Stromal cell of bone marrow (primary cell): ENCODE measurements at places on chromosomes 3 and 15.

GRCh38 chr3:65587650-65588439, 450.9 kb downstream of the MAGI1 start:
- no peak for DNase-seq

DNA sequence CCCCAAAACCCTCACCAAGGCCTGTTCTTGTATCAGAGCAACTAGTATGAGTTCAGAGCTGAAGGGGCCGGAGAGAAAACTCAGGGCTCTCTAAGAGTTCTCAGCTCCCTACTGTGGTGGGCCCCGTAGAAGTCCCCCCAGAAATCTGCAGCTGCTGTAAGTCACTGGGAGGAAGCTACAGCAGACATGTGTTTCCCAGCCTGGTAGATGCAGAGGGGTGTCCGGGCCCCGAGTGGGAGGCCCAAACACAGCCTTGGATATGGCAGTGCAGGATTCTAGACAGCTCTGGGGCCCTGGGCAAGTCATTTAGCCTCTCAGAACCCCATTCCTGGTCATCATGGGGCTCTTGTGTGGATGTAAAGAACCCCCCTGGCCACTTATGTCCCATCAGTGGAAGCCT, 39.2 kb upstream of the CSPG4 start:
- no peak for DNase-seq

DNA sequence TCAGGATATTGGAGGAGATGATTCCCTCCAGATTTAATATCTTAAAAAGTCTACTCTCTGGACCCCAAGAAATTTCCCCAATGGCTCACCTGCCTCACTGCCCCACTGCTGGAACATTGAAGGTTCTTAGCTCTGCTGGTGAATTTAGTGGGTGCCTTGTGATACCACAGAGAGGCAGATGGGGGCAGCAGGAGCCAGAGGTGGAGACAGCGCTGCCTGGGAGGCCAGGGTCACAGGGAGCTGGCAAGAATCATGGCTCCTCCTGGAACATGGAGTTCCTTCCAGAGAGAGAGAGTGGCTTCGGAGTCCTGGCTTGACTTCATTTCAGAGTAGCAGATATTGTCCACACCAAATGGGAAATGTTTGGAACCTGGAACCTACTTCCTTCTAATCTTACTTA, 263.5 kb upstream of the CFAP20DC start:
- no peak for DNase-seq

- DNase-seq = no peak
These were observed 17.4 kb upstream of the KCNMB2 start for GRCh38 chr3:178518660-178519396.

GRCh38 chr3:157239082-157239704, 79.2 kb upstream of the CCNL1 start:
- no peak for DNase-seq

GRCh38 chr3:183534249-183534648, 21.3 kb downstream of the KLHL6 start:
- no peak for DNase-seq

GRCh38 chr3:38149708-38150107, 11.2 kb downstream of the MYD88 start:
- DNase-seq = no peak

GRCh38 chr3:40677749-40678148, 153.0 kb downstream of the ZNF621 start:
- DNase-seq = no peak

DNA sequence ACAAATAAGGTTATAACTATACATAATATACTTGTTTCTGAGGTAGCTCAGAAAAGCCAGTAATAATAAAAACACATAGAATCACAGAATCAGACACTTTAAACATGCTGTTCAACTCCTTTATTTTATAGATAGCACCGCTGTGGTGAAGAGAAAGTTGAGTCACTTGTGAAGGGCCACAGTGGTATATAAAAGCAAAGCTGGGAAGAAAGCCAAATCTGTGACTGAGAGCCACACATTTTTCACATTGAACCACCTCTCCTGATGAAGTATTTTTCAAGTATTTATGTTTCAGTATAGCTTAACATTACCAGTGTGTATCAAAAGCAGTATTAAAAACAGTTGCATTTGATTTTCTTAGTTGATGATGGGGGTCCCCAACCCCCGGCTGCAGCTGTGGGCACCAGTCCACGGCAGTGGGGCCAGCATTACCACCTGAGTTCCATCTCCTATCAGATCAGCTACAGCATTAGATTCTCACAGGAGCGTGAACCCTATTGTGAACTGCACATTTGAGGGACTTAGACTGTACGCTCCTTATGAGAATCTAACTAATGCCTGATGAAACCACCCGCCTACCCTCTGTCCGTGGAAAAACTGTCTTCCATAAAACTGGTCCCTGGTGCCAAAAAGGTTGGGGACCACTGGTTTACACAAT, 46.2 kb downstream of the TBL1XR1 start:
- peak; percentile 53 for DNase-seq

DNA sequence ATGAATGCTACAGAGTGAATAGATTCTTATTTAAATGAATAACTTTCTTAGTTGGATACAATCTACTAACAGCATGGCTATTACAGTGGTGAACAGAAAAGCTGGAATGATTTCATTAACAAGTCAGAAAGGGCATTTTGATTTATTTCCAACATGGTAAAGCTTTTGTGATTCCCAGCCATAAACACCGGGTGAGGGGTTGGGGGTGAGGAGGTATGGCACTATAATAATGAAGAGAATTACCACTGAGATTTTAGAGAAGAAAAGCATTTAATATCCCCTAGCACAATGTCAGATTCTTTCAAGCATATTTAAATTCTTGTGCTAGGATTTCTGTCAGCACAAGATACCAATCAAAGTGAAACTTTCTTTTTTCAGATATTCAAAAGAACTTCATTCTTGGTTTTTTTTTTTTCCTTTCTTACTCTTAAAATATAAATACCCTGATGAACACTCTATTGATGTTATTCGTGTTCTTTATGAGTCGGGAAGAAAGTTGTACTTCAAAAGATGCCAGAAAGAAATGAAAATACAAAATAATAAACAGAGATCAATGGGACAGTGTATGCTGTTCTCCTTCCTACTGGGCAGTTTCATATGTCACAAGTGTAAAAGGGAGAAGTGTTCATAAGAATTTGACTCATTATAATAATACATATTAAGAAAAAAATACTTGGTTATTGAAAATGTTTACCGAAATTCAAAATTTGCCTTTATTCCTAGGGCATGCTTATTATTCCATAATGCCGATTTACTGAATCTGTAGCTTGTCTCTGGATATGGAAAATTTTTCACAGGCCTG, 522.8 kb downstream of the CADM2 start:
- DNase-seq = no peak

DNA sequence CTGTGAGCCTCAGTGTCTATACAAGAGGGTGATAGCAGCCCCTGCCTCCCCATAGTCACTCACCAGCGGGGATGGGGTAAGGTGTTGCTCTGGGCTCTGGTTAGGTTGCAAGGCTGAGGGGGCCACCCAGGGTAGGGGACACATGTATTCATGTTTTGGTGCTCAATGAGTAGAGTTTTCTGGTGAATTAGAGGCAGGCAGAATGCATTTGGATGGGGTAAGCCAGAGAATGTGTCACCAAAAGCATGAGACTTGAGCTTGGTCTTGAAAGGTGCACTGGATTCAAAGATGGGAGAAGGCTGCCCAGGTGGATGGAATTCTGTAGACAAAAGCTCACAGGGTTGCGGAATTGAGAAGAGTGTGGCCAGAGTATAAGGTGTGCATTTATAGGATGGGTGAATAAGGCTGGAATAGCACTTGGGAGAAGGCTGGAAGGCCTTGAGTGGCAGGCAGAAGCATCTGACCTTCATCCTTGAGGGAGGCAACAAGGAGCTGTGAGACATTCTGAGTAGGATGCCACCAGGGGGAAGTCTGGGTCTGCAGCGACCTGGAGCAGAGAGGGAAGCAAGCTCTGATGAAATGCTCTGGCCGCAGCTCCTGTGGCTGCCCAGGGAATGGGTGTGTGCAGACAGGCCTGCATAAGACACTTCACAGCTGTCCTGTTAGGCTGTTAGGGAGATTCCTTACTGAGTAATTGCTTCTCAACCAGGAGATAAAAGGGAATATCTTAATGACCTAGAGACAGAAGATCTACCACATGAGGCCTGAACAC, 149.6 kb downstream of the CHDH start:
- DNase-seq = no peak

DNA sequence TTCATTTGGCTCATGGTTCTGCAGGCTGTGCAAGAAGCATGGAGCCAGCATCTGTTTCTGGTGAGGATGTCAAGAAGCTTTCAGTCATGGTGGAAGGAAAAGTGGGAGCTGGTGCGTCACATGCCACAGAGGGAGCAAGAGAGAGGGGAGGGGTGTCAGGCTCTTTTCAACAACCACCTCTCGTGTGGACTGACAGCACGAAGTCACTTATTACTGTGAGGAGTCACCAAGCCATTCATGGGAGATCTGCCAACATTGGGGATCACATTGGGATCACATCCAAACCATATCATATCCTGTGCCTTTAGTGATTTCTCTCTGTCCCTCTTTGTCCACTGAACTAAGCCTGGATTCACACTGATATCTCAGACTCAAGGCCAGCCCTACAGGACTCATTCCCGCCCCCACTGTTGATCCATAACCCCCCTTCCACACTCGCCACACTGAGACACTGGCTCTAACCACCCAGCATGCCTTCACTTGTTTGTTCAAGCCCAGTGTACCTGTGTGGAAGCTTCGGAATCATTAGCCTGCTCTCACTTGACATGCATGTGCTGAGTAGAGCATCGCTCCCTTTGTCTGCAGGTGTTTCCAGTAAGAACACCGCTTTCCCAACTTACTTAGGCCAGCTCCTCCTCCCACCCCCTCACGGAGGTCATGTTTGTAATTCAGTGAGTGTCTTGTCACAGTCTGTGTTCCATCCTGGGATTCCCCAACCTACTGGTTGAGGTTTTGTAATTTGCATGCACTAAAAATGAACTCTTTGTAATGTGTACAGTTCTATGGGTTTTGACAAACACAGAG, 132.2 kb downstream of the KLF13 start:
- no peak for DNase-seq

- DNase-seq = no peak
These were observed 64.9 kb downstream of the PLSCR2 start for GRCh38 chr3:146404436-146404835.

GRCh38 chr3:168539909-168540308, 444.2 kb upstream of the GOLIM4 start:
- DNase-seq = no peak

DNA sequence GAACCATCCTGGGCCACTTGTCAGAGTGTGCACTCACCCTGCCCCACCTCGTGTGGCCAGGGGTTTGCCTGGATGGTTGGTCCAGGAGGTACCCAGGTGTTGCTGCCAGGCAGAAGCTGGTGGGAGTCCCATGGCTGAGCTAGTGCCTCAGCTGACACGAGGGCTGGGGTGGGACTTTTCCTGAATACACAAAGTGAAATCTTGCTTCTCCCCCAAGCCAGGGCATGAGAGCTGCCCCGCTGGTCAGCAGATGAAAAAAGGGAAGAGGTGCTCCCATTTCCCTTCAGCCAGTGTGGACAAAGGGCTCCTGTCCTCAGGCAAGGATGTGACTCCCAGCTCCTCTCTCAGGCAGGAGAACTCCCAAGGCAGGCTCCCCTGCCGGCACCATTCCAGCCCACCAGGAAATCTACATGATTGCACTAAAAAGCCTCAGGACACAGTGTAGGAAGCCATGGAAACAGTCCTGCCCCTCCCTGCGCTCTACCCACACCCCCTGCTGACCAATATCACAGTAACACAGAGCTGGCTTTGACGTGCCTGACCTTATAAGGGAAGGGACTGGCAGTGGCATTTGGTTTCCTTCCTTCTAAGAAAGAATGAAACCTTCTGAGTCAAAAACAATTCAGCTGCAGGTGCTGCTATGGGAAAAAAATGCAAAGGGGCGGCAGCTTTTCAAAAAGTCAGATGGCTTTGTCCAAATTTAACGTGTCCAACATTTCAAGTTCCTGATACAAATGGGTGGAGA, 33.9 kb downstream of the MYO5C start:
- DNase-seq = peak; percentile 53

DNA sequence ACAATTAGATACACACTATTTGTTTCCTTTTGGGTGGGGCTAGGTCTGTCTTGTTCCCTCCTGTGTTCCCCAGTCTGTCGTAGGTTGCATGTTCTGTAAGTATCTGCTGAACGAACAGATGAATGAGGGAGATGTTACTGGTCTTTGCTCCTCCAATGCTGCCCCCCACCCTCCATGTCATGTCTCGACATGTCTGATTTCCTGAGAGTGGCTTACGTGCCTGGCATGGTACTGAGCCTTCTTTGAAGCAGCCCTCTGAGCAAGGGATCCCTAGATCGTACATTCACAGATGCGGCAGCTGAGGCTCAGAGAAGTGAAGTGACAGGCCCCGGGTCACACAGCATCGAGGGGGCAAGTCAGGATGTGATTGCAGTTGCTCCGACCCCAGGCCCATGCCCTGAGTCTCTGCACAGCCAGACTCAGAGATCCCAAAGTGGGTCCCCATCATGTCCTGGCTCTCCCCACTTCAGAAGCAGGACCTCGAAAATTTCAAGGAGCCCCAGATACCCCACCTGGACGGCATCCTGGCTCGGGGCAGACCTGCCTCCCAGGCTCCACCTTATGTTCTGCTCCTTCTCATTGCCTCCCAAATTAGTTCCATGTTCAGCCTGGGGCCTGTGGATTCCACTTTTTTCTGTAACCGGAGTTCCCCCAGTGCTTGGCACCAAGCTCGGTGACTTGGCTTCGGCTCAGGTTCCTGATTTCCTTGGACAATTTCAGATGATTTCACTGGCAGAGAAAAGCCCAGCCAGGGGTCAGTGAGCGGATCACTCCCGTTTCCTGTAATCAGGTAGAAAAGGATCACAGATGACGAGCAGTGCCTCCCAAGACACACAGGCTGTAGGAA, 24.7 kb downstream of the GOLGA6L2 start:
- no peak for DNase-seq

DNA sequence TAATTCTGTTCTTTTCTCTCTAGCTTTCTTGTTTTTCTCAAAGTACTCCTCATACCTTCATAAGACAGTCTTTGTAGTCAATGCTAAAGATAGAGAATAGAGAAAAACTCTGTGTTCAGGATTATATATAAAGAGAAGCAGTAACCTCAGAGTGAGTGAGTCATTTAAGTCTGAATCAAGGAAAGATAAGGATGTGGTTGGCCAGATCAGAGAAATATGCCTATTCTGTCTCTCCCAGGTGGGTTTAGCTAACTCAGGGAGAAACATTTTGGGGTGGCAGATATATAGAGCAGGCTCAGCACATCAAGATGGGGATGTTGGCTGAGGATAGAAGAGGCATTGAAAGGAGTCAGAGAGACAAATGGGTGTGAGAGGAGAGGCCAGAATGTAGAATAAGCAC, 31.4 kb downstream of the GTF2E1 start:
- DNase-seq = no peak
